ENCODE measurements at places on chromosomes 5 and 9. TPM values are rescaled to one million over a fixed set of nuclear protein-coding genes. Genes with fewer than 3 reads are reported as not detected.

- no peak for DNase-seq
These were observed 123.4 kb downstream of the NXNL2 start for GRCh38 chr9:88658311-88658822.

DNA sequence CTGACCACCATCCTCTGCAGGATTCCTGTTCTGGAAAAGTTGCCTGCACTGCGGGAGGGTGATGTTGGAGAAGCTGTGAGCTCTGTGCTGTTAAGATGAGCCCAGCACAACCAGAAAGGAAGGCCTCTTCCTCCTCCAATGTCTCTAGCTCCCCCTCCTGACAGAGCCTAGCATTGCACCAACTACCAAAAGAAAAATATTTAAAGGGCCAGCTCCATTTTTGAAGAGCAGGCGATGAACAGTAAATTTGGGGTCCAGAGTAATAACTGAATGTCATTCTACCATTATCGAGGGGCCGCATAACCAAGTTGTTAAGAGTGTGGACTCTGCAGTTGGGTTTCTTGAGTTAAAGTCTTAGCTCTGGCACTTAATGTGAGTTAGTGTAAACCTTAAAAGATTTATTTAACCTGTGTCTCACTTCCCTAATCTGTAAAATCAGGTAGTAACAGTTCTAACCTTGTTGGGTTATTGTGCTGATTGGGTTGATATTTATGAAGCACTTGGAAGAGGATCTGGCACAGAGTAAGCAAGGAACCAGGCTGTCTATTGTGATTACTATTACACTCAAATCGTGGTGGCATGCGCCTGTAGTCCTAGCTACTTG, 3.9 kb downstream of the TEX53 start:
- no peak for DNase-seq

DNA sequence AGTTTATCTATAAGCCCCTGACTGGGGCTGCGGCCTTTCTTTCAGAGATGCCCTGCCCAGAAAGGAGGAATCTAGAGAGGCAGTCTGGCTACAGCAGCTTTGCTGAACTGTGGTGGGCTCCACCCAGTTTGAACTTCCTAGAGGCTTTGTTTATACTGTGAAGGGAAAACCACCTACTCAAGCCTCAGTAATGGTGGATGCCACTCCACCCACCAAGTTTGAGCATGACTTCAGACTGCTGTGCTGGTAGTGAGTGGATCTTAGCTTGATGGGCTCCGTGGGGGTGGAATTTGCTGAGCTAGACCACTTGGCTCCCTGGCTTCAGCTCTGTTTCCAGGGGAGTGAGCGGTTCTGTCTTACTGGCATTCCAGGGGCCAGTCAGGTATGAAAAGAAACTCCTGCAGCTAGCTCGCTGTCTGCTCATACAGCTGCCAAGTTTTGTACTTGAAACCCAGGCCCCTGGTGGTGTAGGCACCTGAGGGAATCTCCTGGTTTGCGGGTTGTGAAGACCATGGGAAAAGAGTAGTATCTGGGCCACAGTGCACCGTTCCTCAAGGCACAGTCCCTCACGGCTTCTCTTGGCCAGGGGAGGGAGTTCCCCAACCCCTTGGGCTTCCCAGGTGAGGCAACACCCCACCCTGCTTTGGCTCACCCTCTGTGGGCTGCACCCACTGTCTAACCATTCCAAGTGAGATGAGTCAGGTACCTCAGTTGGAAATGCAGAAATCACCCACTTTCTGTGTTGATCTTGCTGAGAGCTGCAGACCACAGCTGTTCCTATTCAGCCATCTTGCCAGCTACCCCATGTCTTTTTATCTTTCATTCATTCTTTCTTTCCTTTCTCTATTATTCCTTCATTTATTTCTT, 211.8 kb upstream of the C9orf72 start:
- no peak for DNase-seq

DNA sequence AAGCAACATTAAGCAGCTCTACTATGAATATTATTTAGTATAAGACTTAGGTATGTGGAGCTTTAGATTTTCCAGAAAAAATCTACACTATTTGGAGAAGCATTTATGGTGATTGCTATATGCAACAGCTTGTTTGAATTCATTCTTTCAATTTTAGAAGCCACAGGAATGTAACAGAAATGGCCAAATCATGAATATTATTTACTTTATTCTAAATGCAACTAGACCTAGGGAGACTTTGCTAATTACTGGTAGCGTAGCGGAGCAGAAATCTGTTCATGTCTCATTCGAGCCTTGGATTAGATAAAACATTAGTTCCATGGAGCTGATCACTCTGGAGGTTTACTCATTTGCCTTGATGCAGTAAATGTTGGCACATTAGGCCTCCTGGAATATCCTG, 290.2 kb downstream of the ZNF608 start:
- no peak for DNase-seq

DNA sequence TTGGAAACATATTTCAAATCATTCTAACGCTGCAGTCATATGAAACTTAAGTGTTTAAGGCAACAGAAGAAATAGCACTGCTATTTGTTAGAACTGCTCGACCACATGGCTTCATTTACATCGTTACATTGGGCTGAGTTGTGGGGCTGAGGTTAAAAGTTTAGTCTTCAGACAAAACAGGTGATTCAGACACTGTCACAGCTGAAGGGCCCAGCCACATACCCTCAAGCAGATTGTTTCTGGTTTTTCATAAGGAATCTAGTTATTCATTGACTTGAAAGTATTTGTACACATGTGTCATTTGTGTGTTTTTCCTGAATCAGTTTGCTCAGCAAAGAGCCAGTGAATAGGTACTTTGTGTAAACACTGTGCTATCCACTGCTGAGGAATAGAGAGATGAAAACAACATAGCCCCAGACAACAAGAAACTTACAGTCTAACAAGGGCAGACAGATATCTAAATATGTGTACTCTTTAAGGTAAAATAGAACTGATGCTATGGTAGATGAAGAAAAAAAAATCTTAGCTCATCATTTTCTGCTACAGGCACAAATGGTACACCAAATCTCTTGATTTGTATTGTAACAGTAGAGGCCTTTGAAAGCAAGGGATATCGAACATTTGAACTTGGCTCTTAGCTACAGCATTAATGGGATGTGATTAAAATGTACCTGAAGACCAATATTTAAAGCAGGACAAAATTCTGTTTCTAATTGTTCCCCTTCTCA, 357.6 kb upstream of the RPS23 start:
- no peak for DNase-seq

DNA sequence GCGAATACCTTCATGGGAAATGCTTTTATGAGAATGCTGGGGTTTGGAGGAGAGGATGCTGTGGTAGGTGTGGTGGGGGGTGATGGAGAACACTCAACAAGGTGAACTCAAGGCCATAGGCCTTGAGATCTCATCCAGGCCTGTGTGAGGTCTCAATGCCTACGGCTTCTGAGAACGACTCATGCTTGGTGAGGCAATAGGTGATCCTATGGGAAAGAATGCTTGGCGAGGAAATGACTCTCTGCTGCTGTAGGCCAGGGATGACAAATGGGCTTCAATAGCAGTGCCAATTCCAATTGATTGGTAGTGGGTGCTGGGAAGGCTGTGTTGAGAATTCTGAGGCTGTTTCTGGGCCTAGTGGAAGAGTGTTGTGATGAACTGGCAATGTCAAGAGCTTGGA, 280.2 kb upstream of the CLINT1 start:
- DNase-seq, result no peak

- DNase-seq, result no peak
These were observed 207.4 kb downstream of the DAB2IP start for GRCh38 chr9:121858788-121859187.

GRCh38 chr5:57780961-57781325, 298.3 kb upstream of the ACTBL2 start:
- no peak for DNase-seq

DNA sequence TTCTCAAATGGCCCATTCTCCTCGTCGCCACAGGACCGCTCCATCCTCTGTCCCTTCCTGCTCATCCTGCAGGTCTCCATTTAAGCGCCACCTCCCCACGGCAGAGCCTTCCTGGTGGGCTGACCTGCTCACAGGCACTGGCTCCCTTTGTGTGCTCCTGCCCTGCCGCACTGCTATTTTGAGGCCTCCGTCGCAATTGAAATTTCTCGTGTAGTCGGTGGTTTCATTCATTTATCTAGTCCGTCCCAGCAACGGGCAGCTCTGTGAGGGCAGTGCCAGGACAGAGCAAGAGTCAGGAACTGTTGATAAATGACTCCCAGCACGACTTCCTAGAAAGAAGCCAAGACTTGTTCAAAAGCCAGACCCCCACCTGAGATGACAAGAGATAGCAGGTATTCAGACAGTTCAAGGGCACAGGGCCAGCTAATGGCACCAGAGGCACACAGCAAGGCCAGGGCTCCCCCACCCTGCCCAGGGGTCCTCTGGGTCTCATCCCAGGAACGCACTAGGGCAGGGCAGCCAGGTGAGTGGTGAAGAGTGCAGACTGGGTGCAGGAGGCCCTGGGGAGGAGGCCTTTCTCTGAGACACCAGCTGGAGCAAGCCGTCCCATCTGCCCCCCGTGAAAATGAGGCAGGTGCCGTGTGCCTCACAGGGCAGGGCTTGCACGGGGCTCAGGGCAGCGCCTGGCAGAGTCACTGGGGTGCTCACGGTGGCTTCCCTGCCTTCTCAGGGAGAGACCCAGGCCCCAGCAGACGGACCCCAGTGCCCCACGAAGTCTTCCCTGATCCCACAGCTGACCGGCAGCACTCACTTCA, 36.9 kb downstream of the FAM78A start:
- DNase-seq, result no peak

- no peak for DNase-seq
These were observed 362.8 kb upstream of the RPS23 start for GRCh38 chr5:82640916-82641315.

- no peak for DNase-seq
These were observed 79.9 kb upstream of the FBXL17 start for GRCh38 chr5:108461628-108462367.

GRCh38 chr5:153187503-153187902, 303.0 kb upstream of the GRIA1 start:
- DNase-seq, result no peak

Gene RLN2
- 1.9 TPM for polyA plus RNA-seq

Gene CPEB4
- polyA plus RNA-seq, result 18.4 TPM

Gene DMRT3
- not detected for polyA plus RNA-seq

All from left lung (tissue), 14 donors.